Stimulated activated CD8-positive, alpha-beta memory T cell treated with anti-CD3 and anti-CD28 coated beads, Interleukin-4, amount 100 ng/mL, for 48 hours (primary cell): ENCODE measurements at places on chromosomes 4 and X.

- no peak for DNase-seq
These were observed 49.1 kb upstream of the DYNLT3 start for GRCh38 chrX:37896511-37896890.

GRCh38 chr4:185721190-185722028, 90.6 kb downstream of the SORBS2 start:
- DNase-seq: no peak

DNA sequence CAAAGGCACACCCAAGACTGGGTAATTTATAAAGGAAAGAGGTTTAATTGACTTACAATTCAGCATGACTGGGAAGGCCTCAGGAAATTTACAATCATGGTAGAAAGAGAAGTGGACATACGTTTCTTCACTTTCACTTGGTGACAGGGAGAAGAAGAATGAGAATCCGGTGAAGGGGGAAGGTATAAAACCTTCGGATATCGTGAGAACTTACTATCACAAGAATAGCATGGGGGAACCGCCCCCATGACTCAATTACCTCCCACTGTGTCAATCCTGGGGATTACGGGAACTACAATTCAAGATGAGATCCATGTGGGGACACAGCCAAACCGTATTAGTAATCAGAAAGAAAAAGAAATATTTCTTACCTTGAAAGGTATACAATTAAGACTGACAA, 782.9 kb upstream of the HS3ST1 start:
- DNase-seq: no peak

DNA sequence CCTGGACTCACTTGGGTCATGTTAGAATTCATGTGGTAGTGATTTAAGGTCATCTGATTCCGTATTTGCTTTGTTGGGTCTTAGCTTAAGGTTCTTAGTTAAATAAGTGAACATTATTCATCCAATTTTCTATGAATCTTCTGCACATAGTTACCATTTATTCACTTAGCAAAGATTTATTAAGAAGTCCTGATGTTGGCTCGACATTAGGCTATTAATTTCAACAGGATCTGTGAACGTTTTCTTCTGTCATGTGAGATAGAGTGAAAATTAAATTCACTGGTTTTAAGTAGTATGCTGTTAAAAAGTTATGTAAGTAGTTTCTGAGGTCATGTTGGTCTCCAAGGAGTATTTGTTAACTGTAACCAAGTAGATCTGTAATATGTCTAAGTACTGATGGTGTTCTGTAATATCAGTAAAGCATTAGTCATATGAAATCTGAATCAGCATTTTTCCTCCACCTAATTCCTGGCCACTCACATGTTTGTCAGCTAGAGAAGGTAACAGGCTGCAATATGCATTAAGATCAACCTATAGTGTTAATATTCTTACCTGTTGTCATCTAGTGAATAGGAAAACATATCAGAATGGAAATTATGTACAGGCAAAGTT, 155.6 kb downstream of the PCDH7 start:
- DNase-seq: no peak

GRCh38 chr4:135236048-135236447, 1034.5 kb upstream of the PABPC4L start:
- no peak for DNase-seq

DNA sequence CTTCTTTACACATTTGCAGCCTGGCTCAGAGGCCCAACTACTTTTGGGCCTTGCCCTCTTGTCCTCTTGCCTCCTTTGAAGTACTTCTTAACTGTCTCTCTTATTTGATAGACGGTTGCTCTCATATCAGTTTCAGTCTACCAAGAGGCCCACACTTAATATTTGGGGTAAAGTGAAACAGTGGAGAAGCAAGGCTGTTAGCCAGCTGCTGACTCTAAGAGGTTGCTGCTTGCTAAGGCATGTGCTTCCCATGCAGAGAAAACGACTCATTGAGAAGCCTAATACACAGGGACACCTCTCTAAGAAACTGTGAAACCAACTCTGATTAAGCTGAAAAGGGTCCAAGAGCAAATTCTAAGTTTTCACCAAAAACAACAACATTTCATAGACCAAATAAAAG, 94.6 kb downstream of the PPP3CA start:
- no peak for DNase-seq

GRCh38 chr4:7676398-7676922, 241.7 kb upstream of the PSAPL1 start:
- DNase-seq: no peak

DNA sequence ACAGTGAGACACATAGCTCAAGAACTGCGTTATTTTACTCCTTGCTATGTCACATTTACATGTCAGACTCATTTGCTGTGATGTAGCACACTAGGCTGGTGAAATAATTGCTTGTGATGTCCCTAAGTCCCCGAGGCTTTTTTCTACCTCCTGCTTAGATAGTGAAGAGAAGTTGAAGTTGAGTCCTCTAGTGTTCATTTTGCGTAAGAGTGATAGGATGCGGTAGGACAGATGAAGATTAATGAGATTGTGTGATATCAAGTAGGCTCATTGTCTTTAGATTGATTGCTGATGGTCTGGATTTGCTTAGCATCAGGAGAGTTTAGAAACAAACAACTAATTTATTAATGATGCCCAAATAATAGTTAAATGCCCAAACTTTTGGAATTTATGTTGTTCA, 173.6 kb upstream of the NUDT6 start:
- DNase-seq: no peak

- no peak for DNase-seq
These were observed 384.8 kb downstream of the FAM133A start for GRCh38 chrX:94058728-94059382.

- DNase-seq: no peak
These were observed 74.5 kb downstream of the MGST2 start for GRCh38 chr4:139740121-139740520.

GRCh38 chrX:152847281-152847680, 16.4 kb downstream of the NSDHL start:
- no peak for DNase-seq

GRCh38 chr4:139978692-139979091, 175.3 kb downstream of the MAML3 start:
- DNase-seq: no peak

GRCh38 chr4:124143632-124144031, 568.9 kb downstream of the ANKRD50 start:
- DNase-seq: no peak

DNA sequence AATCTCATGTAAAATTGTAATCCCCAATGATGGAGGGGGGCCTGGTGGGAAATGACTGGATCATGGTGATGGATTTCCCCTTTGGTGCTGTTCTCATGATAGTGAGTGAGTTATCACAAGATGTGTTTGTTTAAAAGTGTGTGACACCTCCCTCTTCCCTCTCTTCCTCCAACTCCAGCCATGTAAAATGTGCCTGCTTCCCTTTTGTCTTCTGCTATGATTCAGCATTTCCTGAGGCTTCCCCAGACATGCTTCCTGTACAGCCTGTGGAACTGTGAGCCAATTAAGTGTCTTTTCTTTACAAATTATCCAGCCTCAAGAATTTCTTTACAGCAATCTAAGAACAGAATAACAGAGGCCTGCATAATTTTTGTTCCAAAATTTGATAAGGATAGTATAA, 85.2 kb downstream of the ANAPC10 start:
- no peak for DNase-seq
